ENCODE measurements at places on chromosomes 1 and 21. TPM values are rescaled to one million over a fixed set of nuclear protein-coding genes. Genes with fewer than 3 reads are reported as not detected.

GRCh38 chr1:224980181-224980580 is 50.7 kb downstream of the DNAH14 start:
- DNase-seq = no peak
- no peaks in the 10 kb centered on the region for H3K4me1 ChIP-seq
- no peaks in the 10 kb centered on the region for H3K27me3 ChIP-seq
- no peaks in the 10 kb centered on the region for H3K36me3 ChIP-seq

DNA sequence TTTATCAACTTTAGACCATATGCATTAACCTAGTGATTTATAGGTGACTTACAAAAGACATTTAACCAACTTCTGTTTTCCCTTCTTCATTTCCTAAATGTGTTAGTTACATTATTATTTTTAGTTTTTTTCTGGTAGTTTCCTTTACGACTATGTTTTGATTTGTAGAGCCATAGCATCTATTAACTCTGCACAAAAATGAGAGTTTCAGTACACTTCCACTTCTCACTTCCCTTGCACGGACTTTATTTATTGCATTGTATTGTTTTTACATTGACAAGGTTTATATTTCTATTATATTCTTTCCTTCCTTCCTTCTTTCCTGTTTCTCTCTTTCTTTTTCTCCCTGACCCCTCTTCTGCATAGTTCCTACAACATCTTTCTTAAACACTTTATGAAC is 14.7 kb downstream of the PKN2 start:
- no peaks in the 10 kb centered on the region for H3K27me3 ChIP-seq
- H3K4me3 ChIP-seq = no peak overlapping the region
- peak; percentile 22 for DNase-seq
- H3K4me1 ChIP-seq = peaks cover 38% of the 10 kb centered on the region

Gene DYNLT5
- total RNA-seq = 12.5 TPM

Gene S100A2
- 4.0 TPM for total RNA-seq

DNA sequence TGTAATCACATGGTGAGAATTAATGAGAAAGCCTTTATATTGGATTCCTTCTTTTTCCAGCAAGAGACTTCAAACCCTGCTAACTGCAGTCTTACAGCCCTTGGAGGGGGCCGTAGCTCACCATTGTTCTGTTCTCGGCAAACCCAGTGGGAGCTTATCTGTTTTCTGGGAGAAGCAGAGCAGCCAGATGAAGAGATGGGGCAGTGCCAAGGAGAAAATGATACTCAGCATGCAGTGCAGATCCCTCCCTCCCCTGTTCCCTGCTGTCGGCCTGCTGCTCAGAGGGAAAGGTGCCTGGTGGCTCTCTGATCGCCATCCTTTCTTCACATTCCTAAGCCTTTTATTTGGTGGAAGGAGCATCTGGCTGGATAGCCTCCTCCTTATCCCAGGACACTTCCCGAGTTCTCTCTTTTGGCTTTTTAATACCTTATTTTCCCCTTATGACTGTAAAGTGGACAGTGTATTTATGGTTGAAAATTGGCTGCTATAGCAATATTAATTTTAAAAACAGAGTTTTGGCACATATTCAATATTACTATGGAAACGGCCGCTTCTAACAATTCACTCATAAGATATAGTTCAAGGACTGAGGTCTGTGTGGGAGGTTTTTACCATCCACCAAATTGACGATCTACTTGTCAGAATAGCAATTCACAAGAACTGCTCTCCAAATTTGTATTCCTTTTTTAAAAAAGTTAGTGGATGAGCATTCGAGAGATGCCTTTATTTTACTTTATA is 203.4 kb downstream of the CRB1 start:
- H3K36me3 ChIP-seq = no peaks in the 10 kb centered on the region
- no peak overlapping the region for H3K27ac ChIP-seq
- H3K27me3 ChIP-seq = no peaks in the 10 kb centered on the region
- DNase-seq = no peak
- no peaks in the 10 kb centered on the region for H3K4me1 ChIP-seq
- no peak overlapping the region for H3K4me3 ChIP-seq

- no peak overlapping the region for H3K4me3 ChIP-seq
- no peak overlapping the region for H3K27ac ChIP-seq
- peaks cover 92% of the 10 kb centered on the region for H3K4me1 ChIP-seq
These were observed 27.4 kb downstream of the PLXNA2 start for GRCh38 chr1:208216806-208217205.

Gene ERICH3
- total RNA-seq = not detected

DNA sequence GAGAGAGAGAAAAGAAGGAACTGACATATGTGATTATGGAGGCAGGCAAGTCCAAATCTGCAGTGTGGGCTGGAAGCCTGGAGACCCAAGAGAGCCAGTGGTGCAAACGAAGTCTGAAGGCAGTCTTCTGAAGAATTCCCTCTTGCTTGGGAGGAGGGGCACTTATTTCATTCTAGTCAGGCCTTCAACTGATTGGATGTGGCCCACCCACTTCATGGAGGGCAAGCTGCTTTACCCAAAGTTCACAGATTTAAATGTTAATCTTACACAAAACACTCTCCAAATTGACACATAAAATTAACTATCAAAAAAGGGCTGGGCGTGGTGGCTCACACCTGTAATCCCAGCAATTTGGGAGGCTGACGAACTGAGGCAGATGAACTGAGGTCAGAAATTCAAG is 103.5 kb upstream of the RAB3GAP2 start:
- no peaks in the 10 kb centered on the region for H3K36me3 ChIP-seq
- H3K4me1 ChIP-seq = no peaks in the 10 kb centered on the region
- no peak overlapping the region for H3K27ac ChIP-seq

- H3K27me3 ChIP-seq = no peaks in the 10 kb centered on the region
- no peaks in the 10 kb centered on the region for H3K36me3 ChIP-seq
- peaks cover 56% of the 10 kb centered on the region for H3K4me1 ChIP-seq
- H3K27ac ChIP-seq = peak overlapping the region; percentile 83
- DNase-seq = peak; percentile 92
- no peak overlapping the region for H3K4me3 ChIP-seq
These were observed 49.8 kb upstream of the RCC1 start for GRCh38 chr1:28456078-28456477.

DNA sequence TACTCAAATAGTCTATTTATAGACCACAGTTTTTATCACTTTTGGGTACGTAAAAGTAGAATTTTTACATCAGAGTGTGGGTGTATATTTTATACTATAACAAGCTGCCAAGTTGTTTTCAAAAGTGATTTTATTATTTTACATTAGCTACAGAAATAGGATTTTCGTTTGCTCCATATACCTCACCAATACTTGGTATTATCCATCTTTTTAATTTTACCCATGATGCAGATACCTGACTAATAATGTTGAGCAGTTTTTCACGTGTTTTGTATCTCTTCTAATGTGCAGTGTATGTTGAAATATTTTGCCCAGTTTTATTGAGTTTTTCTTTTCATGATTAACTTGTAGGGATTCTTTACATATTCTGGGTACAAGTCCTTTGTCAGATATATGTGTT is 379.8 kb downstream of the MATN1 start:
- H3K4me3 ChIP-seq = no peak overlapping the region
- DNase-seq = no peak
- H3K36me3 ChIP-seq = no peaks in the 10 kb centered on the region
- H3K27ac ChIP-seq = no peak overlapping the region
- no peaks in the 10 kb centered on the region for H3K27me3 ChIP-seq
- no peaks in the 10 kb centered on the region for H3K4me1 ChIP-seq

GRCh38 chr1:237269938-237270337 is 228.0 kb downstream of the RYR2 start:
- DNase-seq = no peak
- H3K4me1 ChIP-seq = no peaks in the 10 kb centered on the region
- H3K27ac ChIP-seq = no peak overlapping the region
- no peaks in the 10 kb centered on the region for H3K36me3 ChIP-seq
- H3K4me3 ChIP-seq = no peak overlapping the region

DNA sequence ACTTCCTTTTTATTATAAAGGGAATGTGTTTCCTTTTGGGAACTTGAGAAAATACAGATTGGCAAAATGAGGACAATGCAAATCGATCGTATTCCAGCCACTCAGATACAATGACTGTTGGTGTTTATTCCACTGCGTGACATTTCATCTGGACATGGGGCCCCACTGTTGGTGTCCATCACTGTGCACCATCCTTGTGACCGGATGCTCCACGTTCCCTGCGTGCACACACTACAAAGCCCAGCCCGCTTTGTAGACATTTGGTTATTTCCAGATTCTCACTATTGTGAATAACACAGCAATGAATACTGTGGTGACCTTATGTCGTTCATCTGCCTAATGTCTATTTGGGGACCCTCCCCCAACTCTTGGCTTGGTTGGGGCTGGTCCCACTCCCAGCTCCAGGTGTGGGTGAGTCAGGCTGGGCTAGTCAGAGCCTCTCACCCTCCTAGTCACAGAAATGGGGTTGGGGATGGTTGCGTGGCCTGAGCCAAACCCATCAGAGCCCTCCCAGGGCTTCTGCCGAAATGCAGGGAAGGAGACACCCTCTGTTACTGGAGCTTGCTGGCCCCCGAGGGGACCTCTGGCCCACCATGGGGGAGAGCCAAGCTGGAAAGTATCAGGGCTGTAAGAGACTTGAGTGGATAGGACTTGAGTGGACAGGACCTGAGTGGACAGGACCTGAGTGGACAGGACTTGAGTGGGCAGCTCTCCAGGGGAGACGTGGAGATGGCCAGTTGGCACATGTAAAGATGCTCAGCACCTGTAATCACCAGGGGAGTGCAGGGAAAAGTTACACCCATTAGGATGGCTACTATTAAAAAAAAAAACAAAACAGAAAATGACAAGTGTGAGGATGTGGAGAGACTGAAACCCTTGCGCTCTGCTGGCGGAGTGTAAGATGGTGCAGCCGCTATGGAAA is 57.1 kb upstream of the ADARB1 start:
- H3K4me3 ChIP-seq = no peak overlapping the region
- H3K36me3 ChIP-seq = no peaks in the 10 kb centered on the region
- DNase-seq = no peak
- peaks cover 20% of the 10 kb centered on the region for H3K4me1 ChIP-seq
- H3K27ac ChIP-seq = no peak overlapping the region
- no peaks in the 10 kb centered on the region for H3K27me3 ChIP-seq

DNA sequence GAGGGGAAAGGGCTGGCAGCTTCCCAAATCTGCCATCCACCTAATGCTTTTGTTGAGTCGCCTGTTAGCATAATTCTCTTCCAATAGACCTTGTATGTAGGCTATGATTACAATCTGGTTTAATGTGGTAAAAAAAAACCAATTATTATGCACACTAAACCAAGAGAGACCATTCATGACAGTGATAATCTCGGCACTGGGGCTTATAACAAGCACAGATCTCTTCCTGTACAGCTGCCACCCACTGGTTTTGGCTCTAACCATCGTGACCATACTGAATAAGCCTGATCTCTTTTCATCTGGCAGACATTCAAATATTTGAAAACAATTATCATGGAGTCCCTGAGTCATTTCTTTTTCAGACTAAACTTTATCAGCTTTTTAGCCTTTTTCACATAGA is 12.0 kb upstream of the SYT14 start:
- DNase-seq = peak; percentile 78
- H3K27me3 ChIP-seq = no peaks in the 10 kb centered on the region
- no peaks in the 10 kb centered on the region for H3K4me1 ChIP-seq

GRCh38 chr1:119002028-119002686 is 14.0 kb upstream of the TBX15 start:
- no peaks in the 10 kb centered on the region for H3K36me3 ChIP-seq
- peaks cover 85% of the 10 kb centered on the region for H3K27me3 ChIP-seq
- DNase-seq = no peak
- H3K27ac ChIP-seq = no peak overlapping the region

DNA sequence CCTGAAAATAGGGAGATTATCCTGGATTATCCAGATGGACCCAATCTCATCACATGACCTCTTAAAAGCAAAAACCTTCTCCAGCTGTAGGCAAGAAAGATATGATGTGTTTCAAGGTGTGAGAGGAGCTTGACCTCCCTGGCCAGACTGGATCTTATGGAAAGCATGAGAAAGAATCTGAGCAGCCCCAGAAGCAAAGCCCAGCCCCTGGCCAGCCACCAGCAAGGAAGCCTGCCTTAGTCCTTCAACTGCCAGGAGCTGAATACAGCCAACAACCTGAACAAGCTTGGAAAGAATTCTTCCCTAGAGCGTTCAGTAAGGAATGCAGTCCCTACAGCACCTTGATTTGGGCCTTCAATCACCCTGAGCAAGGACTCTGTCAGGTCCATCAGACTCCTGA is 375.0 kb upstream of the CHRM3 start:
- H3K27ac ChIP-seq = no peak overlapping the region
- no peaks in the 10 kb centered on the region for H3K27me3 ChIP-seq
- no peak overlapping the region for H3K4me3 ChIP-seq
- H3K4me1 ChIP-seq = no peaks in the 10 kb centered on the region

DNA sequence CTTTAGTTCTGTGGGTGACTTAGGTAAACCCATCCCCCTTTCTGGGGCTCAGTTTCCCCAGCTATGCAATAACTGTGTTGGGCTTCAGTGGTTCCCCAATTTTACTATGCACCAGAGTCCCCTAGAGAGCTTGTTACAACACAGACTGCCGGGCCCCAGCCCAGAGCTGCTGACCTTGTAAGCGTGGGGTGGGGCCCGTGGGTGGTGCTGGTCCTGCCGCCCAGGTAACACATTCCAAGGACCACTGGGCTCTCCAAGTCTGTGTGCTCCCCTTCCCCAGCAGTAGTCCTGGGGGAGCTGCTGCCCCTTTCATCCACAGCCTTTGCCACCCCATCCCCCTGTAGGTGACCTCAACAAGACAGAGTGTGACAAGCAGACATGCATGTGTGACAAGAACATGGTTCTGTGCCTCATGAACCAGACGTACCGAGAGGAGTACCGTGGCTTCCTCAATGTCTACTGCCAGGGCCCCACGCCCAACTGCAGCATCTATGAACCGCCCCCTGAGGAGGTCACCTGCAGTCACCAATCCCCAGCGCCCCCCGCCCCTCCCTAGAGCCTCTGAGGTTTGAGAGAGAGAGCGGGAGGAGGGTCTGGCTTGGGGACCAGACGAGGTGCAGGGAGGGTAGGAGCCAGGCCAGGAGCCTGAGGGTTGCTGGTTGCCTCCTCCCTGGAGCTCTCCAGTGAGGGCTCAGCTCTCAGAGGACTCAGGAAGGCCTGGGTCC is 8.9 kb downstream of the PLA2G2F start:
- H3K27ac ChIP-seq = no peak overlapping the region
- H3K4me1 ChIP-seq = peaks cover 4% of the 10 kb centered on the region
- no peak for DNase-seq
- H3K27me3 ChIP-seq = no peaks in the 10 kb centered on the region

DNA sequence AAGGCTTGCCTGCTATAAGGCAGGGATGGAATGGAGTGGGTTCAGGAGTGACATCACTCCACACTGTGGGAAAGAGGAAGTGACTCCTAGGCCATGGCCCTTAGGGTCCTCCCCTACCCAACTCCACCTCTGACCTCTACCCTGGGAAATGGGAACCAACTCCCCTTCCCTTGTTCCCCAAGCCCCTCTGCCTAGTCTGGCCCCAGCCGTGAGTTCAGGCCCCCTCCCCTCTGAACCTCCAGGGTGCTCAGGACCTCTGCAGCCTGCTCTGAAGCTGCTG is 3.8 kb upstream of the GUCA2A start:
- DNase-seq = no peak
- H3K4me1 ChIP-seq = peaks cover 9% of the 10 kb centered on the region
- no peak overlapping the region for H3K27ac ChIP-seq
- H3K27me3 ChIP-seq = no peaks in the 10 kb centered on the region

DNA sequence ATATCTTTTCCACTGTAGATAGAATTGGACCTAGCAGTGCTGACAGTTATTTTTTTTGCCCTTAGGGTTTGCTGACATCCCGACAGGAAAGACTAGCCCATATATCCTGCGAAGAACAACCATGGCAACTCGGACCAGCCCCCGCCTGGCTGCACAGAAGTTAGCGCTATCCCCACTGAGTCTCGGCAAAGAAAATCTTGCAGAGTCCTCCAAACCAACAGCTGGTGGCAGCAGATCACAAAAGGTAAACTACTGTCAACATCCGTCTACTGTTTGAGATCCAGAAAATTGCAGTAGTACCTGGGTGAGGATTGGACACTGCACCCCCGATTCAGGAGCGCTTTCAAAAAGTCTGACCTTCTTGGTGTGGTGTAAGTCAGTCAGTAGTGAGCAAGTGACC is 55.8 kb downstream of the CENPF start:
- H3K27ac ChIP-seq = no peak overlapping the region
- no peaks in the 10 kb centered on the region for H3K4me1 ChIP-seq
- DNase-seq = peak; percentile 20

Gene RAB29
- 18.8 TPM for total RNA-seq
